Thyroid gland (tissue), 4 donors: ENCODE measurements at places on chromosomes 5 and 9. TPM values are rescaled to one million over a fixed set of nuclear protein-coding genes. Genes with fewer than 3 reads are reported as not detected.

DNA sequence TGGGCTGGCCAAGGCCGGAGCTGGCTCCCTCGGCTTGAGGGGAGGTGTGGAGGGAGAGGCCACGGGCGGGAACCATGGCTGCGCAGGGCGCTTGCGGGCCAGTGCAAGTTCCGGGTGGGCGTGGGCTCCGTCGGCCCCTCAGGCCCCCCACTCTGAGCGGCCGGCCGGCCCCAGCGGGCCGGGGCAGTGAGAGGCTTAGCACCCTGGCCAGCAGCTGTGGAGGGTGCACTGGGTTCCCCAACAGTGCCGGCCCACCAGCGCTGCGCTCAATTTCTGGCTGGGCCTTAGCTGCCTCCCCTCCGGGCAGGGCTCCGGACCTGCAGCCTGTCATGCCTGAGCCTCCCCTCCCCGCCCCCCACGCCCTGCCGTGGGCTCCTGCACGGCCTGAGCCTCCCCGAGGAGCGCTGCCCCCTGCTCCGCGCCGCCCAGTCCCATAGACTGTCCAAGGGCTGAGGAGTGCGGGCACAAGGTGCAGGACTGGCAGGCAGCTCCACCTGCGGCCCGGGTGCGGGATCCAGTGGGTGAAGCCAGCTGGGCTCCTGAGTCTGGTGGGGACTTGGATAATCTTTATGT lies 184.2 kb downstream of the ATPSCKMT start:
- H3K36me3 ChIP-seq: no peaks in the 10 kb centered on the region
- no peak overlapping the region for H3K4me3 ChIP-seq
- H3K4me1 ChIP-seq: no peaks in the 10 kb centered on the region

GRCh38 chr9:76733096-76733495 lies 31.1 kb upstream of the PCA3 start:
- H3K36me3 ChIP-seq: no peaks in the 10 kb centered on the region
- no peaks in the 10 kb centered on the region for H3K27me3 ChIP-seq
- no peaks in the 10 kb centered on the region for H3K4me1 ChIP-seq
- DNase-seq: no peak
- no peak overlapping the region for H3K27ac ChIP-seq

- peak; percentile 83 for DNase-seq
- H3K27ac ChIP-seq: no peak overlapping the region
- peak overlapping the region; percentile 42 for H3K4me3 ChIP-seq
- no peaks in the 10 kb centered on the region for H3K27me3 ChIP-seq
- H3K4me1 ChIP-seq: peaks cover 40% of the 10 kb centered on the region
These were observed 47.8 kb upstream of the PSD2 start for GRCh38 chr5:139747583-139748504.

GRCh38 chr5:8396756-8397155 lies 527.8 kb downstream of the MTRR start:
- no peaks in the 10 kb centered on the region for H3K36me3 ChIP-seq
- H3K4me3 ChIP-seq: no peak overlapping the region
- DNase-seq: no peak
- no peaks in the 10 kb centered on the region for H3K27me3 ChIP-seq
- H3K4me1 ChIP-seq: peaks cover 15% of the 10 kb centered on the region
- no peak overlapping the region for H3K27ac ChIP-seq

Gene ADAMTSL1
- 1.6 TPM for total RNA-seq

GRCh38 chr5:170442391-170442790 lies 53.2 kb upstream of the KCNMB1 start:
- no peaks in the 10 kb centered on the region for H3K36me3 ChIP-seq
- no peaks in the 10 kb centered on the region for H3K27me3 ChIP-seq
- no peak overlapping the region for H3K27ac ChIP-seq
- H3K4me3 ChIP-seq: no peak overlapping the region

DNA sequence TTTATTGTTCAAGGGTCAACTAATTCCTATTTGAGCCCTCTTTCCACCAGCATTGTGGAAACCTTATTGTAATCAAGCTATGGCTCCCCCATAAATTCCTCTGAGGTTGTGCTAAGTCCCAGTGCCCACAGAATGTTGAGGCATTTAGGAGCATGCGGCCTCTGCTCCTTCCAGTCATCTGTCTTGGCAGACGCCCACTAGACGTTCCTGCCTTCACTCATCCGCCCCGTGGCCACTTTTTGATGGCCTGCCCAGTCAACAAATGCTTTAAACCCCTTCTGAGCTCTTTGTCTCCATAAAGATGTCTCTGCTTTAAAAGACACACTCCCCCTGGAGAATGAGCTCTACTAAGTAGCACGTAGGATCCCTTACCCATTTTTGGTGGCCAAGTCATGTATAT lies 104.7 kb downstream of the GAS1 start:
- H3K27ac ChIP-seq: no peak overlapping the region
- H3K27me3 ChIP-seq: no peaks in the 10 kb centered on the region
- no peak for DNase-seq
- no peaks in the 10 kb centered on the region for H3K4me1 ChIP-seq
- H3K4me3 ChIP-seq: no peak overlapping the region

Gene OBP2B
- total RNA-seq: not detected
